Central memory CD4-positive, alpha-beta T cell (primary cell): ENCODE measurements at places on chromosomes 2 and 18.

- DNase-seq = no peak
These were observed 73.1 kb downstream of the ANKRD44 start for GRCh38 chr2:197237291-197238042.

GRCh38 chr18:55228707-55229106, 269.4 kb upstream of the CCDC68 start:
- no peak for DNase-seq

GRCh38 chr18:11672846-11673454, 16.1 kb upstream of the GNAL start:
- no peak for DNase-seq

DNA sequence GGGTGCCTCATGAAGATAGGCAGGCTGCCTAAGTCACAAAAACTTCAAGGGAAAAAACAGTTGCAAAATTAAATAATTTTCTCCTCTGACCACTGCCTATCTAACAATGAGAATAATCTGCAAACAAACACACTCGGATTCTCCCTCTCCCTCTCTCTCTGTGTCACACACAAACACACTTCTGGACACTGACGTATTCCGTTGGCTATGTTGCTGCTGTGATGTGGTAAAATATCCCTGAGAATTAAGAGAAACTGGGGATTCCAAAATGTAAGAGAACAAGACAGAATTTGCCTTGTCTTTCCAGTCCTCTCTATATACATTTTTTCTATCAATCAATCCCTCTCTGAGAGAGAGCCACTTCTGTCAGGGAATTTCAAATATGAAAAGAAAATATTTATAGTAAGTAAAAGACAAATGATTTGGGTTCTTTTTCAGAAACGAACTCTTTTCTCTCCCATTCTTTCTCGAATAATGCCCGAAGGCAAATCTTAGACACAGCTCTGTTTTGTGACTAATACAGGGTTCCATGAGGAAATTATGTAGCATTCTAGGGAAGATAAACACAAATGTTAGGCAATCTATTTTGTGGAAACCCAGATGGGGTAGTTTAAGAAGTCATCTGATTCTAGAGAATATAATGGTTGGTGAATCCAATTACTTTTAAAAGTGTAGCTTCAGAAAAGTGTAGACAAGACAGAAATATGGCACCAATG, 310.3 kb upstream of the CYP26B1 start:
- DNase-seq = no peak

DNA sequence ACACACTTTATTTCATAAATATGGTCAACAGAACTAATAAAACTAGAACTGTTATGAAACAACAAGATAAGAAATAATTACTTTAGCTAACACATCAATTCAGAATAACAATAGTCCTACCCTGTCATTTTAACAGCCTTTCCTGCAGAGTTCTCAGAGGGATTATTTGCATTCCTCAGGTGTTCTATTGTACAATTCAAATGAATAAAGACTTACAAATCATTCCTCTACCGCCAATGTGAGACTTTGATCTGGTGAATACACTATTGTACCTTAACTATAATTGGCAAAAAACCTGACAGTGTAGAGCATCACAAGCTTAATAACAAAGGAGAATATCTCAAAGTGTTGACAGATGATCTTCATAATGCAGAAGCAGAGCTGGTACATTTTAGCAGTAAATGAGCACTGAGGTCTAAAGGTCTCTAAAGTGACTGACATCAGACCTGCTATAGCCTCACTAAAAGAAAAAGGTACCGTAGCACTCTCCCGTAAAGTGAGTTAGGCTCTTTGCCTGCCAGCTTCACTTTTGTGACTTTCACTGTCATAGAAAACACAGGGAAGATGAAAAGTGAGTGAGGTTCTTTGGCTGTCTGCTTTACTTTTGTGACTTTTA, 118.8 kb upstream of the SP3 start:
- DNase-seq = no peak

- DNase-seq = no peak
These were observed 111.9 kb downstream of the OSR1 start for GRCh38 chr2:19246496-19246895.
